Subcutaneous adipose tissue (tissue), 4 donors: ENCODE measurements at places on chromosomes 7 and 10. TPM values are rescaled to one million over a fixed set of nuclear protein-coding genes. Genes with fewer than 3 reads are reported as not detected.

The STRA8 gene
- not detected for total RNA-seq

The ATOH7 gene
- not detected for total RNA-seq

The LBX1 gene
- total RNA-seq = not detected

The NAT16 gene
- total RNA-seq = not detected

The VPS37D gene
- 2.6 TPM for total RNA-seq

The CNPY1 gene
- not detected for total RNA-seq
